NCI-H1105 treated with DMSO at 0.1 percent for 48 hours (cell line): ENCODE measurements at places on chromosomes 1 and 21.

GRCh38 chr1:108560189-108560873, 431 bp downstream of the EEIG2 start:
- peak; percentile 79 for DNase-seq

GRCh38 chr1:151710187-151710840, 6.3 kb downstream of the CELF3 start:
- peak; percentile 24 for DNase-seq

DNA sequence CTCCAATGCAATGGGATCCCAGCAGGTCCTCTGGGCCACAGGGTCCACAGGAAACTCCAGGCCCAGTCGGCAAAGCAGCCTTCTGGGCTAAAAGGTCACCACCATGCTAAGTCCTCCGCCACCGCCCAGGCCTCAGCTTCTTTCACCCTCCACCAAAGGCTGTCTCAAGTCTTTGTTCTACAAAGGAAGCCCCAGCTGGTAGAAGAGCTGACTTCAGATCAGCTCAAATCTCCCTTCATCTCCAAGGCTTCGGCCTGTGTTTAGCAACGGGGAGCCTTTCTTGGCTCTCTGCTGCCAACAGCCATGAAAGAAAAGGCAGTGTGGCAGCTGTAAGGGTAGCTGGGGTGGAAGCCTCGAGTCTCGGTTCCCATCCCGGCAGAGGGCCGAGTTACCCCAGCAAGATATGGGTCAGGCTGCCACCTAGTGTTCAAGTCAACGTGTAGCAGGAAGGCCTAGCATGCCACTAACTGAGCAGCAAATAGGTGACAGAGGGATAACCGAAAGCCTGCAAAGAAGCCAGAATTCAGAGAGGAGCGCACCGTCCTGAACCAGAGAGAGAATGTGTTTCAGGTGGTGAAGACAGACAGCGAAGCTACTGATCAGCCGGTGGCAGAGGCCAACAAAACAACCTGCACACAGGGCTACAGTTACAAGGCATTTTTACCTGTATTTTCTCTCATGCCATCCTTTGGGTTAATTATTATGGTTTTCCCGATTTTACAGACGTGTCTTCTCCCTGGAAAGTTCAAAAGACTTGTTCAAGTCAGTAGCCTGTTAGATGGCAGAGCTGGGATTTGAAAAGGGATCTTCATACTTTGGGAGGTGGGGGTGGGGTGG, 26.8 kb upstream of the CRNN start:
- peak; percentile 65 for DNase-seq

GRCh38 chr1:246781212-246781611, 57.0 kb downstream of the SCCPDH start:
- DNase-seq = no peak

DNA sequence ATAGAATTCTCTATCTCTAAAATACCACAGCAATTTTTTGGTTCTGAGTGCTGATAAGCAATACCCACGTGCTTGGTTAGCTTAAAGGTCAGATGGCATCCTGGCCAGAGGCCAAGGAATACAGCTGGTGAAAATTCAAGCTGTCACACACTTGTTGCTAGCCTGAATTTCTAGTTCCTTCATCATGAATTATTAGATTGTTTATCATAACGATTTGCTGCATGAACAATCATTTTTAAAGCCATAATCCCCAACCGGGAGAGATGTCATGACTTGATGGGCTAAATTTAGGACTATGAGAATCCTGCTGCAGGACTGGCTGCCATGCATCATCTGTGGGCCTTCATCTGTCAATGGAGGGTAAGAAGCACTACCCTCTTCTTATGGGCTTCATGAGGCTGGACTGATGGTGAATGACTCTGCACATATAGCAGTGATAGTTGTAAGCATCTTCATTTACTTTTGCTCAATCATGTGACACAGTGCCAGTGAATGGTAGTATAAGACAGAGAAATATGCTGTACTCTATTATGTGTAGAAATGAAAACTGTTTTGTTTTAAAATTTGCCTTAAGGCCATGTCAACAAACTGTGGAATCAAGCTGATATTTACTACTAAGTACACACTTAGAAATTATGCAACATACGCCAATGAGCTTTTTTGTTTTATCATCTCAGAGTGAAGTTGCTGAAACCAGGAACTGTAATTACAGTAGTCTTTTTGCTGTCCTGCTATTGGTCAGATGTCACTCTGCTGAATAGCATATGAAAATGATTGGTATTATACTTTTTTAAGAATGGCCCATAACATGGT, 80.5 kb upstream of the RALGPS2 start:
- DNase-seq = peak; percentile 27

DNA sequence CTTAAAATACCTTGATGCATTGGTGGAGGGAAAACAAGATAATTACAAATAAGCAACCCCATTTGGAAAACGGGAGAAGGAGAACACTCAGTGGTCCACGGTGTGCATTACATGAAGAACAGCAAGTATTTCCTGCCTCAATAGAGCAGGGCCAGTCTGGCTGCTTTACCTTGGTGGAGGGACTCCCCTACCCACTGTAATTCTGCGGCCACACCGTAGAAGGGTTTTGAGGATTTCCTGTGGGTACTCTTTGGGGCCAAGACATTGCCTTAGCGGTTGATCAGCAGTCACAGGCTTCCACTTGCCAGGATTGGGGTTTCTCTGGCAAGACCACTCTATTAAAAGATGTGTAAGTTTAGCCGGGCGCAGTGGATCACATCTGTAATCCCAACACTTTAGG, 16.3 kb upstream of the TMEM54 start:
- no peak for DNase-seq

DNA sequence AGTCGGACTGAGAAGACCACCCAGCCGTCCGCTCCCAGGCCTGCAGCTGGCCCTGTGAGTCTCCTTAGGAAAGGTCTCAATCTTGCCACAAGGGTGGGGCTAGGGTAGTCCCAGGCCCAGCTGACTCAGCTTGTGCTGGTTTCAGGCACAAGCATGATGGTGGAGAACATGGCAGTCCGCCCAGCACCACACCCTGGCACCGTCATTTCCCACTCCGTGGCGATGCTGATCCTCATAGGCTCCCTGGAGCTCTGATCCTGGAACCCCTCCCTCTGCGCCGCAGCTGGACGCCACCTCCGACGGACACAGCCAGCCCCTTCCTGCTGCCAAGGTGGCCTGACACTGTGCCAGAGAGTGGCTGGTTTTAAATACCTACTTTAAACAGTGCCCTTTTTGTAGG, 10.7 kb downstream of the TMEM81 start:
- DNase-seq = no peak

- DNase-seq = no peak
Measured at GRCh38 chr1:17342014-17342441, 30.0 kb upstream of the PADI6 start.

- DNase-seq = no peak
Measured at GRCh38 chr1:183515002-183515689, 42.8 kb downstream of the SMG7 start.

GRCh38 chr1:64733581-64734286, 11.1 kb upstream of the RAVER2 start:
- DNase-seq = no peak

GRCh38 chr1:221435504-221435904, 306.4 kb downstream of the DUSP10 start:
- peak; percentile 74 for DNase-seq

- DNase-seq = no peak
Measured at GRCh38 chr1:4784761-4785160, 130.4 kb downstream of the AJAP1 start.

GRCh38 chr1:87903242-87903641, 574.6 kb downstream of the LMO4 start:
- DNase-seq = no peak

DNA sequence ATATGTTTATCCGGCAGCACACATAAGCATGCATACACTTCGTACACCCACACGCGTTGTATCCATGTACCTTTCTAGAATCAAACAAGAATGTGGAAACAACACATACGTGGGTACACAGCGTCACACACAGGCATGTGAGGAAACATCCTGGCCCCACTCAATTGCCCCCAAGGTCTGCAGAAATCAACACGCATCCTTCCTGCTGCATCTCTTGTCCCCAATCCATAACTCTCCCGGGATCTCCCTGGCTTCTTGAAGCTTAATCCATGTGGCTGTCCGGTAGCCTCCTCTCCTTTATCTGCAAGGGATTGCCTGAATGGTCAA, 5.5 kb upstream of the TBX15 start:
- DNase-seq = no peak

- no peak for DNase-seq
Measured at GRCh38 chr1:203114202-203114601, 13.3 kb upstream of the ADORA1 start.

GRCh38 chr1:154838988-154839387, 31.1 kb downstream of the KCNN3 start:
- DNase-seq = no peak

DNA sequence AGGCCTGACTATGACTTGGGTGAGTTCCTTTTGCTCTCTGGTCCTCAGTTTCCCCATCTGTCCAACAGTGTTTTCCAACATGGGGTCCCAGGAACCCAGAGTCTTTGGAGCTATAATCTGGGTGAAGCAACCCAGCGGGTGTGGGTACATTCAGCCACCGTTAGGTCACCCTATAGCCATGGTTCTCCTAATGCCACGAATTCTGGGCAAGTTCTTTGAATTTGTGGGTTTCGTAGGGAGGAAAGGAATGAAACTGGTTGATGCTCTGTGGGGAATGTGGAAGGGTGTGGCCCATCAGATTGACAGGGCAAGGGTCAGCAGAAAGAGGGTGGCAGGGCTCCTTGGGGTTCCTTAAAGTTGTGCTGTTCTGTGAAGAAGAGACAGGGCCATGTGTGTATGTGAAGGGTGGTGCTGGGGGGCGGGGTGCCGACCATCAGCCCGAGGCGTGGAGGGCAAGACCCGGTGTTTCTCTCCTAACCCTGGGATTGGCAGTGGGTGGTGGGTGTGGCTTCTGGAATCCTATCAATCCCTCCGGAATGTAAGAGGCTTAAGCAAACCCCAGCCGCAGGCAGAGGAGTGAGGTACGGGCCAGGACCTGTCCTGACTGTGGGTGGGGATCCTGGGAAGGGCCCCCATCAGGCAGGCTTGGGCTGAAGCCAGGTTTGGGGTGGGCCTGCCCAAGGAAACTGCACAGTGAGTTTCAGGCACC, 35.5 kb upstream of the ZNF362 start:
- no peak for DNase-seq

DNA sequence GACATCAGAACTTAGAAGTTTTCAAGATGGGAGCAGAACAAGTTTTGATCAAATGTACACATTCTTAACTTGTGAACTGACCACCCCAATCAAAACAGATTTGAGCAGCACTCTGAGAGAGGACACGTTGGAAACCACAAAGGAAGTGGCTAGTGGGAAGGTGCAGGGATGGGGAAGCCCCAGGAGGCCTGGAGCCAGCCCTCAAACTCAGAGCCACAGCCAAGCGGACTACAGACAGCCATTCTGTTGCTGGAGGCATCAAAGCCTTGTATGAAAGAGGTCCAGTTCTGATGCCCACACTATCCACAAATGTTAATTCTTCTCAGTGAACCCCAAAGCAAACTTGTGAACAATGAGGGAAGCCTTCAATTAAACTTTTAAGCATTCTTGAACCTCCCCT, 143.6 kb upstream of the RAB4A start:
- DNase-seq = no peak

GRCh38 chr1:210557426-210558077, 228.8 kb downstream of the HHAT start:
- peak; percentile 9 for DNase-seq

DNA sequence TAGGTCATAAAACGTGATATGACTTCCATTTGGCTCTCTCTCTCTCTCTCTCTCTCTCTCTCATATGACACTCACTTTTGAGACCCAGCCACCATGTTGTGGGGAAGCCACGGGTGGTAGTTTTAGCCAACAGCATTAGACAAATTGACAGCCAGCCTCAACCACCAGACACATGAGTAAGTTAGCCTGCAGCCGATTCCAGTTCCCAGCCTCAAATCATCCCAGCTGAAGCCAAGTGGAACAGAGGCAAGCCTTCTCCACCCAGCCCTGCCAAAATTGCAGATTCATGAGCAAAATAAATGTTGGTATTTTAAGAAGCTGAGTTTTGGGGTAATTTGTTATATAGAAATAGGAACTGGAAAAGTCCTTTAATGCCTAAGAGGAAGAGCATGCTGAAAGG, 98.0 kb upstream of the DNAH14 start:
- DNase-seq = no peak

DNA sequence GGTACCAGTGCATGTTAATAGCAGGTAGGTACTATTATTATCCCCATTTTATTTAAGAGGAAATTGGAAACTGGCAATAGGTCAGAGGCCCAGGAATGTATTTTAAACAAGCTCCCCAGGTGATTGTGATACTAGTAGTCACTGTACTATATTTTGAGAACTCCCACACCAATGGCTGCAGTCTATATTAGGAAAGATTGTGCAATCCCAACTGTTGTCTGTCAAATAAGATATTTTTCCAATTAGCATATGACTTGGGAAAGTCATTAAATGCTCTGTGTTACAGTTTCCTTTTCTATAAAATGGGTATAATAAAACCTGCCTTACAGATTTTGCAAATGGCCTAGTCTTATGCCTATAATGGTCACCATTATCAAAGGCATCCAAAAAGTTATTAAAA, 94.2 kb upstream of the DMRTA2 start:
- DNase-seq = no peak

DNA sequence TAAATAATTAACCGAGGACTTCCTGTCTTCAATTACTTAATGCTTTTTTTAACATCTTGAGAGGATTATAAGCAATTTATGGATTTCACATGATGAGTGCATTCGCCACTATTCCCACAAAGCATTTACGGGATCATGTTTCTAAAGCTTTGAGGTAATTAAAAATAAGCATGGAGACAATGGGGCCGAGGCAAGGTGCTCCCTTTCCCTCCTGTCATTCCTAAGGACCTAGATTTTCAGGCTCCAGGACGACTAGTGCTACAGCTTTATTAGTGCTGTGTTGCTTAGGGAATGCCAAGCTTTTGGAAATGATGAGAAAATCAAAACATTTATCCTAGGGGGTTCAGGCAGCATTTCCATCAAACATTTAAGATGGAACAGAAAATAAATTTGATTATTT, 209.2 kb downstream of the KCTD3 start:
- peak; percentile 37 for DNase-seq

DNA sequence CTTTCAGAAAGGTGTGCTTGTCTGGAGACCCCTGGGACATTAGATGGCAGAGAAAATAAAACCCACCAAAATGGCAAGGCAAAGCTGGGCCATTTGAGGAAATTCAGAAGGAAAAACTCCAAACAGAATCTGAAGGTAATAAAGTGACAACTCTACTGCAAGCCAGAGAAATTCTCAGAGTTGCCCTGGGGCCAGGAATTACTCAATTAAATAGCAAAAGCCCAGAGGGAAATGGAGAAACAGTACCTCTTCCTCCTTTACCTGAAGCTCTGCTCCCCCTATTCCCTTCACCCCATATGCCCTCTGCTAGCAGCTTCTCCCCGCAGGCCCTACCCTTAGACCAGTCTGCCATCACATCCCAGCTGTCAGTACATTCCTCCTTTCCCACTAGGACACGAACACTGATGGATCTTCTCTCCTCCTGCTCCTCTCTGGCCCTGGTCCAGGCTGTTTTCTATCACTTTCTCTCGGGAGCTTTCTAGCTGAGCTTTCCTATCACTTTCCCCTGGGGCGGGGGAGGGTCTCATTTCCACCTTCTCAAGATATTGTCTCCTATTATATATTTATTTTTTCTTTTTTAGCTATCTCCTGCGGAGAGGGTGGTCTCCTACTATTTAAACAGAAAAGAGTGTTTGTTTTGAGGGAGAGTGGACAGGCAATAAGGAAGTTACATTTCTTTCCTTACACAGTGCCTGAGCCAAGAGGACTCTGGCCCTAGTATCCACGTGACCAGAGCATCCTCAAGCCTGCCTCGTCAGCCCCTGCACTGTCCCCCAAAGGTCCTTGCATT, 47.7 kb upstream of the RBM15 start:
- DNase-seq = no peak

- DNase-seq = no peak
Measured at GRCh38 chr1:54157401-54157800, 4.6 kb upstream of the CDCP2 start.
